Smooth muscle cell of bladder (primary cell): ENCODE measurements at places on chromosomes 1 and 21. TPM values are rescaled to one million over a fixed set of nuclear protein-coding genes. Genes with fewer than 3 reads are reported as not detected.

TMEM59 gene
- total RNA-seq = 373 and 516 TPM in 2 replicates

SERTAD4 gene
- total RNA-seq = 0.43 and 0.46 TPM in 2 replicates

GPA33 gene
- total RNA-seq = not detected in 2 replicates

MAGI3 gene
- 9.4 and 9.8 TPM in 2 replicates for total RNA-seq

CIART gene
- 3.0 and 4.6 TPM in 2 replicates for total RNA-seq

AK4 gene
- total RNA-seq = 16.8 and 52.7 TPM in 2 replicates

C2CD4D gene
- not detected in 2 replicates for total RNA-seq

LCE1D gene
- not detected in 2 replicates for total RNA-seq

LAMB3 gene
- 7.1 and 9.3 TPM in 2 replicates for total RNA-seq
